T-helper 17 cell (primary cell): ENCODE measurements at places on chromosomes 3 and 15. TPM values are rescaled to one million over a fixed set of nuclear protein-coding genes. Genes with fewer than 3 reads are reported as not detected.

- peak overlapping the region; percentile 88 for H3K27ac ChIP-seq
- peak overlapping the region; percentile 84 for H3K4me3 ChIP-seq
- no peaks in the 10 kb centered on the region for H3K36me3 ChIP-seq
Observed at GRCh38 chr3:43024181-43024885, 45.2 kb downstream of the GASK1A start.

GRCh38 chr3:20352546-20353179, 166.7 kb upstream of the SGO1 start:
- no peaks in the 10 kb centered on the region for H3K4me1 ChIP-seq
- H3K4me3 ChIP-seq, result no peak overlapping the region
- peaks cover 2% of the 10 kb centered on the region for H3K36me3 ChIP-seq
- DNase-seq, result no peak

GRCh38 chr3:11379238-11379823, 107.1 kb downstream of the ATG7 start:
- no peaks in the 10 kb centered on the region for H3K27me3 ChIP-seq
- no peak for DNase-seq
- no peak overlapping the region for H3K4me3 ChIP-seq
- peaks cover 4% of the 10 kb centered on the region for H3K4me1 ChIP-seq
- H3K27ac ChIP-seq, result no peak overlapping the region

DNA sequence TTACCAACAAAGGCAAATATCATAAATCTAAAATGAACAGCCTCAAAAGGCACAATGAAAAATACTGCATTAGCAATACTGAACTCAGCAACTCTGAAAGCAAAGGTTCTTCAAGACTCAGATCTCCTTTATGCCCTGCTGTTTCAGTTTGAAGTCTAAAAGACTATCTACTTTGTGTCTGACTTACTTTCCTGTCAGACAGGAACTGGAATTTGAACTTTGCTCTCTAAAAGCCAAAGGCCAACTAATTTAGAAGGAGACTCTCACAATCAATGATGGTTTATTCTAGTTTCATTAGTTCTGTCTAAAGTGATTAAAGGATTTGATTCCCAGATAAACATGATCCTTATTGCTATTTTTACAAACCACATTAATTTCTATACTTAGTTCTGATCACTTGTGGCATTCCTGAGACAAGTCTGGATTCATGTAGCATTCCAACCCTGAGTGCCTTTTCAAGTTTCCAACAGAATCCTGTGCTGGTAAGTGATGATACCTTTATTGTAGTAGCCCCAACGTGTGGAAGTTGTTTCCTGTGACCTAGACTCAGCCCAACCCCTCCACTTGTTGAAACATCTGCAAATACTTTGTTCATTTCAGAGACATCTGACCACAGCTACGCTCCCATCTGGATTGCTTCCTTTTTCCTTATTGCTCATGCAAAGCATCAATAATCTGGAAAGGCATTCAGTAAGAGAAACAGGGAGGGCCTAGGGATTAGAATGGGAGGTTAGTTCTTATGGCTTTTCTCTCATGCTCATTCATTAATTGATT, 14.9 kb upstream of the LEKR1 start:
- no peak overlapping the region for H3K27ac ChIP-seq
- H3K27me3 ChIP-seq, result no peaks in the 10 kb centered on the region
- no peak overlapping the region for H3K4me3 ChIP-seq

- no peaks in the 10 kb centered on the region for H3K4me1 ChIP-seq
- no peak overlapping the region for H3K4me3 ChIP-seq
Observed at GRCh38 chr3:117398141-117398899, 688.7 kb downstream of the TUSC7 start.

DNA sequence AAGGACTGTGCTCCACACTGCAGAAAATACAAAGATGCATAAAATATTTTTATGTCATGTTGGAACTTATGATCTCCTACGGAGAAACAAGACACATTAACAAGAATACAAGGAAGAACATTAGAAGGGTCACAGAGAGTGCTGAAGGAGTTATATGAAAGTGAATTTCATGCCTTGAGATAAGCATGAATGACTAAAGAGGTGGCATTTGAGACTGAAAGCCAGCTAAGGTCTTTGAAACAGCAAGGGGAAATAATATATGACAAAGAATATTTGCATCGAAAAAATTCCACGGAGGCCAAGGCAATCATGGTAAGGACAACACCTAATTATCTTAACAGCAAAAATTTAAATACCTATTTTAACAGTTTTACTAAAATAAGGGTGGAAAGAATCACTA, 12.5 kb downstream of the GSK3B start:
- no peak for DNase-seq
- no peak overlapping the region for H3K4me3 ChIP-seq
- no peaks in the 10 kb centered on the region for H3K27me3 ChIP-seq
- H3K36me3 ChIP-seq, result peaks cover 2% of the 10 kb centered on the region

GRCh38 chr3:107555359-107555758, 32.6 kb downstream of the BBX start:
- no peak overlapping the region for H3K27ac ChIP-seq
- no peaks in the 10 kb centered on the region for H3K27me3 ChIP-seq
- H3K4me1 ChIP-seq, result peaks cover 42% of the 10 kb centered on the region
- H3K36me3 ChIP-seq, result no peaks in the 10 kb centered on the region

DNA sequence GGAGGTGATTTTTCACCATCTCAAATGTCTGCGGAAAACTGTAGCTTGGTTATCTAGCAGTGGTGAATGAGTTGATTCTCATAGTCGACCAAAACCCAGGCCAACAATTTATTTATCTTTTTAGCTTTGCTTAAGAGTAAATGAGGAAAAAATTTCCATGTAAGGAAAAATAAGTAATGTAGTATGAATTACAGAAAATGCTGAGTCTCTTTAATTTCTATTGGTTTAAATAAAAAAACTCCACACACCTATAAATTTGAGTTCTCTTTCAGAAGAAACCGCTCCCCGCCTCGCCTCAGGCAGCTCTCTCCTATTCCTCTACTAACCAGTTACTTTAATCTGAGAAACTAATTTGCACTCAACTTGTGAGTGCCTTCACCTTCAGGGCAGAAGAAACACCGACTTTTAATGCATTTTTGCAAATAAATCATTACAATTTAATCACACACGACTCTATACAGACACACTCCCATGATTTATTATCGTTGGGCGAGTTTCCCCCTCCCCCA, 540 bp upstream of the RSRC1 start:
- peaks cover 31% of the 10 kb centered on the region for H3K4me1 ChIP-seq
- H3K36me3 ChIP-seq, result peaks cover 11% of the 10 kb centered on the region
- H3K27ac ChIP-seq, result peak overlapping the region; percentile 59
- DNase-seq, result no peak

DNA sequence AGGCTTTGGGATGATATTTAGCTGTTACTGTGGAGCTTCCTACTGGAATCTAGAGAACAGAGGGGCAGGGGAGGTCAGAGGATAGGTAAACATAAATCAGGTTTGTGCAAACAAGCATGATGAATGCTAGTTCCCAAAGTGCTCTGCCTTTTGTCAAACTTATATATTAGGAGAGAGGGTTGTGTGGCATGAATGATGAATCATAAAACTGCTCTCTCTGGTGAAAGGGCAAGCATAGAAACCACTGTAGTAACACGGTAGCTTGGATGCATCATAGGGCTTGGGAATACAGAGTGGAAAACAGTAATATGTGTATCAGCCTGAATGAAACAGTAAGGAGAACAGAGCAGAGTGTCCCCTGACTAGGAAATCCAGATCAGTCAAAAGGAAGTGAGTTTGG, 486.7 kb downstream of the IL5RA start:
- peaks cover 2% of the 10 kb centered on the region for H3K36me3 ChIP-seq
- peaks cover 3% of the 10 kb centered on the region for H3K4me1 ChIP-seq
- peaks cover 6% of the 10 kb centered on the region for H3K27me3 ChIP-seq
- no peak overlapping the region for H3K27ac ChIP-seq
- H3K4me3 ChIP-seq, result no peak overlapping the region

- H3K27me3 ChIP-seq, result peaks cover 35% of the 10 kb centered on the region
- no peaks in the 10 kb centered on the region for H3K4me1 ChIP-seq
- peaks cover 2% of the 10 kb centered on the region for H3K36me3 ChIP-seq
- no peak overlapping the region for H3K4me3 ChIP-seq
- no peak overlapping the region for H3K27ac ChIP-seq
- no peak for DNase-seq
Observed at GRCh38 chr3:124858275-124858674, 28.9 kb downstream of the ITGB5 start.

DNA sequence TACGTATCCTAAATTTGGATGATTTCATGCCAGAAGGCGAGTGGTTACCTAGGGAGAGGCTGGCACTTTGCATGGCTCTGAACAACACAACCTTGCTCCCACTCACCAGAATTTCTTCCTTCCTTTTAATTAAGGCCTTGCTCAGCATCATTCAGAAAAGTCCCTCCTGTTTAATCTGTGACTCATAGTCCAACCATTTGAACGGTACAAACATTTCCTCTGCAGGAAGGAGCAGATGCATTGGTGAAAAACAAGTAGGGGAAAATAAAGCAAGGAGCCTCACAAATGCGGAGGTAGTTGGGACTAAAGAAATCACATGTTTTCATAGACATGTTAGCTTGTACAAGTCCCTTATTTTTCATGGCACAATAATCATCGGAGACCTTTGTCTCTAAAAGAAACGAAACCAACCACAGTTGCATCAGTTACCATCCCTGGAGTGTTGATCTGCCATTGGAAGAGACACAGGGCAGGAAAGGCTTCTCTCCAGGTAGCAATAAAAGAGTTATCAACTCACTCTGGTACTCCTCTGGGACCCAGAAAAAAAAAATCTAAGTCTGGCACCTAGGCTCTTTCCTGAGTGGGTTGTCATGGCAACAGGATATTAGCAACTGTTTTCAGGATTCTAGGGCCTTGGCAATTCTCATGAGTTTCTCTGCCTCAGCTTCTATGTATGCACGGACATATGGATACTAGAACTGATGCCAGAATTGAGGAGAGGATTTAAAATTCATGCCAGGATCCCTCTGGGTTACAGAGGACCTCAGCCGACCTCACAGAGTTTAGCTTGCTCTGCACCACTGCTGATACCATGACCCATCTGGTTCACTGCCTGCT, 255.4 kb upstream of the ARPP21 start:
- no peak for DNase-seq
- no peak overlapping the region for H3K27ac ChIP-seq
- H3K27me3 ChIP-seq, result no peaks in the 10 kb centered on the region
- H3K4me1 ChIP-seq, result no peaks in the 10 kb centered on the region
- no peak overlapping the region for H3K4me3 ChIP-seq

Gene GRAMD1C
- 1.2 TPM for total RNA-seq

Gene STARD9
- 4.1 TPM for total RNA-seq

Gene SMCO1
- total RNA-seq, result not detected

Gene FILIP1L
- not detected for total RNA-seq

Gene STRC
- 1.8 TPM for total RNA-seq

Gene KNG1
- not detected for total RNA-seq

Gene LMOD3
- total RNA-seq, result not detected
